NCI-H1048 (cell line): ENCODE measurements at places on chromosomes 6 and 20.

DNA sequence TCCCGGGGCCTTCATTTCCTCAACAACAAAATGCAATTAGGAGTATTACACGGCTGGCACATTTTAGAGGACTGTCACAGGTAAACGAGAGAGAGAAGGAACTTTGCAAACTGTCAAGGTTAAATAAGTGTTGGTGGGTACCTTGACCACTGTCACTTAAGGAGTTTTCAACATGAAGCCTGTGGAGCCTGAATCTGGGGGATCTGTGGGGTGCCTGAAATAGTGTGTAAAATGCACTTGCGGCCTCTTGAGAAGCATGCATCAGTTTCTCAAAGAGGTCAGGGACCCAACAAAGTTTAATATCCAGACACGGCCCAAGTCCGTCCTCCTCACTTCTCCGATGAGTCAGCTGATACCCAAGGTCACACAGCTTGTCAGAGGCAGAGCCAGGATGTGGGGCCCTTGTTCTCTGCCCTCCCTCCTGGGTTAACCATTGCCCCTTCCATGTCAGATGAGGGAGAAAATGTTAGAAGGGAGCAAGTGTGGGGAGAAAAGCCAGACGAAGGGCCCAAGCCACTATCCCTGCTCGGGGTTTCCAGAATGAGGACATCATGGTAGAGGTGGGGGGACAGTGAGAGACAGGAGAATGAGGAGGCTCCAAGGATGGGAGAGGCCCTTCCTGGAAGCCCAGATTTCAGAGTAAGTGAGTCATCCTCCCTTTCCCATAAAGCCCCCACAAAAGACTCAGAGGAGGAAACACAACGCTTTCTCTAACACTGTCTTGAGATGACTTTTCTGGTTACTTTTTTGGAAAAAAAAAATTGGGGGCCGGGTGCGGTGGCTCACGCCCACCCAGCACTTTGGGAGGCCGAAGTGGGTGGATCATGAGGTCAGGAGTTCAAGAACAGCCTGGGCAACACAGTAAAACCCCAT, 42.2 kb downstream of the C6orf132 start:
- DNase-seq: no peak

DNA sequence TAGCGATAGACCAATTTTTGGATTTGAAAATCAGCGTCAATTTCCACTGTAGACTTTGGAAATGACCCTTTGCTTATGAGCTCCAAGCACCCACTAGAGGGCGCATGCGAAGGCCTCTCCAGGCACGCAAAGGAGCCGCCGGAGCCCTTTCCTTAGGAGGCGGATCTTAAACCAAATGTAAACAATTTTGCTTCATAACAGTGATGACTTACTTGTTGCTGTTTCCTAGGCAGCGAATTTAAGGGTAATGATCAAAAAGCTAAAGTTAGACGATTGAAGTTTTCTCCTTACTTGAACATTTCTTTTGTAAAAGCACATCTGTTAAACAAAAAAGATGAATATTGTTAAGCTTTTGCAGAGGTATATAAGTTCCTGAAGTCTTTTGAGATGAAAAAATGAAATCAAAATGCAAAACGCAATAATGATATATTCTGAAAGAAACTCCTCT, 29.2 kb upstream of the EXOC2 start:
- peak; percentile 64 for DNase-seq

DNA sequence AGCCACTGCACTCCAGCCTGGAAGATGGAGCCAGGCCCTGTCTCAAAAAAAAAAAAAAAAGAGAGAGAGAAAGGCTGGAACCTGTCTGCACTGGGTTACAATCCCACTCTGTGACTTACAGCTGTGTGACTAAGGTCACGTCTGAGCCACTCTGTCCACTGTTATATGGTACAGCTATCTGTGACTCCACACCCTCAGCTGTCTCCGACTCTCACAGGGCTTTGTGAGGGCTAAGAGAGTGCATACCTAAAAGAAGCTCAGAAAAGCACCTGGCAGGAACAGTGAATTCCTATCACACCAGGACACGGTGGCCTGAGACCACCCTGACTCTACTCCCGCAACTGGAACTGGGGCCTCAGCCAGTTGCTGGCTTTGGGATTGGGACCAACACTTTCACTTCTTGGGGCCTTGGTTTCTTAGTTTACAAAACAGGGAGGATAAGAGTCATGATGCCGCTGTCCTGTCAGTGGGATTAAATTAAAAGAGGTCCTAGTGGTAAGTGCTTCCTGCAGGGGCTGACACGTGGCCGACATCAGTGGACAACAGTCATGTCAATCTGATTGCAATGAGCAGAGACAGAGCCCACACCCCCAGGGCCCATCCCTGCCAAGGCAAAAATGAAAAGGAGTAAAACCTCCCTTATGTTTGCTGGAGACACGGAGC, 5.7 kb upstream of the CD93 start:
- DNase-seq: no peak

DNA sequence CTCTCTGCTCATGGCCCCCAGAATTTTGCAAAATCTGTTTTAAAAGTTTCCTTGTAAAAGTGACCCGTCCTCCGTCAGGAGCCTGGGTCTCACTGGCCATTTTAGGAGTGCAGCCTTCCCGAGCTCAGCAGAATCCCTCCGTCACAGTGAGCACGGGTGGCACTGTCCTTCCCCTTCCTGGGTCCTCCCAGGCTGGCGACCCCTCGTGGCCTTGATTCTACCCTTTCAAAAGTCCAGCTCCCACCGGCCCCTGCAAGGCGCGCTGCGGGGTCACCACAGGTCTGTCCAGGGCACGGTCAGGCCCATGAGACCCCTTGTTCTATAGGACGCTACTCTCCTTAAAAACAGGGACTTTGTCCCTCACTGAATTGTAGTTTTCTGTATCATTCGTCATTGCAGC, 112.7 kb downstream of the PSMB1 start:
- DNase-seq: no peak

- DNase-seq: no peak
Observed at GRCh38 chr20:37452236-37452635, 68.8 kb upstream of the NNAT start.

DNA sequence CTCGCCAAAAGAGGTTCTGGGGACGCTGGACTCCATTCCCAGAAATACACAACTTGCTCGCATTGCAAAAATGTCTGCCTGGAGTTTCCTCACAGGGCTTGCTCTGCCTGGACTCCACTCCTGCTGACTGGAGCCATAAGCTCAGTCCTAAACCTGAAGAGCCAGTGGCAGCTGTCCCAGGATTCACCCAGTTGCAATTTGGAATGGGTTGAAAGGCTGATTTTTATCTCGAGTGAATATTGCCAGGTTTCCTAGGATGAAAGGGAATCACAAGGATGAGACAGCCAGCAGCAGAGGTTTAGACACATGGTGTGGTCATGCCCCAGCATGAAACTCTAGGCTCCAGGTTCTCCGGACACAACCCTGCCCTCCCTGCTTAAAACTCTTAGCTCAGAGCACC, 223.3 kb downstream of the BMP7 start:
- no peak for DNase-seq

DNA sequence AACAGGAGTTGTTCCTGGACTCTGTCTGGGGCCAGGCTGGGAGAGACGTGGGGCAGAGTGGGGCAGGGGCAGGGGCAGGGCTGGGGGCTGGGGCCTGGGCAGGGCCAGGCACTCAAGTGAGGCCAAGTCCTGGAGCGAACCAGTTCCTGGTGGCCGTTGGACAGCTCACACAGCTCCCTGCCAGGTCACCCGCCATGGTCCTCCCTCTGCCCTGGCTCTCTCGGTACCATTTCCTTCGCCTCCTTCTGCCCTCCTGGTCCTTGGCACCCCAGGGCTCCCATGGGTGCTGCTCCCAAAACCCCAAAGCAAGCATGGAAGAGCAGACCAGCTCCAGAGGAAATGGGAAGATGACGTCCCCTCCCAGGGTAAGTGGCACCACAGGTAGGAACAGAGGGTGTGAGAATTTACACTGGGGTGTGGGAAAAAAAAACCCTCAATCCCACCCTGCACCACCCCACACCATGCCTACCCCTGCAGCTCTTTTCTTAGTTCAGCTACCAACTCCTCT, at the start of gene MCCD1:
Gene MCCD1 (plus strand): TSS at position 142 of the 508 bp plus-strand sequence. CDS start 53 bp downstream, at position 195.
- DNase-seq: no peak

DNA sequence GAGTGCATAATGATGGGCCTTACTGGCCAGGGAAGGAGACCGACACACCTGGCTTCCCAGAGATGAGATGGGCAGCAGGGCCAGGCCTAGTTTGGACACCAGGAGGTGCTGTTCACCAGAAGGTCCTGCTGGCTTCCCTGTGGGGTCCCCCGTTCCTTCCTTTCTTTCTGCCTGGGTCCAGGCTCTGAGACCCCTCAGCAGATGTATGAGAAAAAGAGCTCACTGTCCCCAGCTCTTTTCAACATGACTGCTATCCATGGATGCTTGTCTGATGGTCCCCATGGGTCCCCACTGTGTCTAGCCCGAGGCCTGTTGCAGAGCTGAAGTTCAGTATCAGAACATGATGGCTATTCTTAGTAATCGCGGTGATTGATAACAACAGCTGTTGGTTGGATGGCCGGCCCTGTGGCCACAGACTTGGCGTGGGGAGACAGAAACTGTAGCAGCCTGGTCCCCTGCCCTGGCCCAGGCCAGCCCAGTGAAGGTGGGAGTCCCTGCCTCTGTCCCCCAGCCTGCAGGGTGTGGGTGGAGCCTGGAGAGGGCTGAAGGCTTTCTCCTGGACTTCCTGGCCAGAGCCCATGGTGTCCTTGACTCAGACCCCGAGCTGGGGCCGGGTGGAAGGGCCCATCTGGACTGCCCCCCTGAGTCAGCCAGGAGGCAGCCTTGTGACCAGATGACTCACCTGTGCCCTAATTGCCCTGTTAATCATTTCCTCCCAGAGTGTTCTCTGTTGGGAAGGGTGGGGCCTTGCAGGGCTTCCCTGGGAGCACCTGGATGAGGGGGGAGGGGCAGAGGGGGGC, 9.9 kb upstream of the BAK1 start:
- no peak for DNase-seq
